Activated T-helper 2 cell treated with anti-CD3 and anti-CD28 coated beads, Interferon-gamma antibody, Interleukin-2, Interleukin-4, amounts not matched to agents 10 μg/mL and 5 μg/mL and 100 μg/mL, durations not matched to agents 14 hours and 24 hours and 36 hours (primary cell): ENCODE measurements at places on chromosomes 12 and 14. TPM values are rescaled to one million over a fixed set of nuclear protein-coding genes. Genes with fewer than 3 reads are reported as not detected.

PIK3C2G gene
- total RNA-seq = not detected in 2 replicates

TGM1 gene
- total RNA-seq = 3.4 and 4.4 TPM in 2 replicates

DNA sequence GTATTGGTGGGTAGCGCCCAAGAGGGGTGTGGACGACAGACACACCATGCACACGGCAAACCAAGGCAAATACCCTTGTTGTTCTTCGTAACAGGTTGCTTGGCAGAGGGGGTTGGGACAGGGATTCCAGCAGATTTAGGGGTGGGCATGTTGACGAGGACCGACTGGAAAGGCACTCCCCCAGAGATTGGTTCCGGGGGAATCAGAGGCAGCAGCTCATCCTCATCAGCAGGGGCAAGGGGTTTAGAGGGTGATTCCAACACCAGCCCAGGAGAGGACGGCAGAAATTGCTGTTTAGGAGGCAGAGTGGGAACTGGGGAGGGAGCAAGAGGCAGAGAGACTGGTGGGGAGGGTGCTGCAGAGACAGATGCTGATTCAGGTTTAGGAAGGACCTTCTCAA is 9.3 kb downstream of the NACA start:
- H3K36me3 ChIP-seq = peaks cover 83% of the 10 kb centered on the region
- no peak for DNase-seq
- H3K4me3 ChIP-seq = no peak overlapping the region
- H3K27ac ChIP-seq = no peak overlapping the region

CLEC2A gene
- not detected in 2 replicates for total RNA-seq

MGP gene
- not detected in 2 replicates for total RNA-seq

- DNase-seq = peak; percentile 25
- no peaks in the 10 kb centered on the region for H3K36me3 ChIP-seq
- H3K27me3 ChIP-seq = peaks cover 43% of the 10 kb centered on the region
- H3K27ac ChIP-seq = no peak within 1 kb of the TSS
- H3K4me3 ChIP-seq = peak within 1 kb of the TSS; percentile 75
- peaks cover 24% of the 10 kb centered on the region for H3K4me1 ChIP-seq
Observed at GRCh38 chr12:103495469-103496456, at the start of gene C12orf42. Gene C12orf42, minus strand, starts transcription at chr12:103495968. Its CDS starts 17,542 bp downstream, at chr12:103478426.

DNAAF2 gene
- total RNA-seq = 10.5 and 11.4 TPM in 2 replicates

DNA sequence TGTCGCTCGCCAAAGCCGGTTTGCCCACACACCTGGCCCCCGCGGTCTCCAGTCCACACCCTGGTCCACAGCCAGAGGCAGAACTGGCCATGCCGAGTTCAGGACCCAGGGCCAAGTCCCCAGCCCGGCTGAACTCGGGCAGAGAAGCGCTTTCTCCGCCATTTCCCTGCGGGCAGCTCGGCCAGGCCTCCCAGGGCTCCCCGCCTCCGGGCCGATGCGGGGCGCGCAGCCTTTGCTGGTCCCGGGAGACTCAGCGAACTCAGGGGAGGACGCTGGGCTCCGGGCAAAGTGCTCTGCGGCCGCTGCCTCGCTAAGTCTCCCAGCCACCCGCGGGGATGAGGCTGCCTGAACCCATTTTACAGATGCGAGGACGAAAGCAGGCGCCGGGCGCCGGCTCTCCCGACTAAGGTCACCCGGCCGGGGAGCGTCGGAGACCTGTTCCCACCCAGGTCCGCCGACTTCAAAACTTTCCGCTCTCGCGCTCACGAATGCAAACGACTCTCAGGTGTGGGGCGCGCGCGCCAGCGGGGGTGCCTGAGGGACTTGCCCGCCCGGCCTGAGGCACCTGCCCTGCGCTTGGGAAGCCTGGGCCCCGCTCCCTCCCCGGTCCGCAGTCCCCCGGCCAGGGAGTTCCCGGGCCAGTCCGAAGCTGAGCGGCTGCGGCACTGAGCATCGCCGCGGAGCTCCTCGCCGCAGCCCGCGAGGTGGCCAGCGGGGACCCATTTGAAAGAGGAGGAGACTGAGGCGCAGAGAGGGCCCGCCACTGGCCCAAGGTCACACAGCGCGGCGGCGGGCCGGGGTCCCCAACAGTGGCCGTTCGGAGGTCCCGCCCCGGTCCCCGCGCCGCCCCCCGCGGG is 627 bp downstream of the TESC start:
- H3K27ac ChIP-seq = no peak overlapping the region
- H3K27me3 ChIP-seq = peaks cover 21% of the 10 kb centered on the region

DNA sequence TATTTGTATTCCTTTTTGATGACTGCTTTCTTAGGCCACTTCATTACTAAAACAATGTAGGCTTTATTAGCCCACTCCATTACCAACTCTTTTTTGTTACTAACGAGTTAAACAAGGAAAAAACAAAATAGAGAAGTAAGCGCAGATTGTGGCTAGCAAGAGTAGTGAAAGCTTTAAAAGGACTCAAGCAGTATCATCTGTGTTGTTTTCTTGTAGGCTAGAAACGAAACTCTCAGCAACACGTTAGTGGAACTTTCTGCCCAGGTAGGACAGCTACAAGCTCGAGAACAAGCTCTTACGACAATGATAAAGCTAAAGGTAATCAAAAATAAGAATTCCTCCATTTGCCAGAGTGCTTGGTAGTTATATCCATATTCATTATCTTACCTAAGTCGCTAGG is 11.1 kb downstream of the CCDC62 start:
- H3K36me3 ChIP-seq = no peaks in the 10 kb centered on the region
- H3K27ac ChIP-seq = no peak overlapping the region
- H3K4me1 ChIP-seq = no peaks in the 10 kb centered on the region
- DNase-seq = no peak
- H3K27me3 ChIP-seq = no peaks in the 10 kb centered on the region

GRCh38 chr12:50398931-50399330 is 1.8 kb upstream of the LARP4 start:
- H3K27me3 ChIP-seq = peaks cover 7% of the 10 kb centered on the region
- peak overlapping the region; percentile 59 for H3K4me3 ChIP-seq
- H3K27ac ChIP-seq = peak overlapping the region; percentile 24
- H3K36me3 ChIP-seq = peaks cover 32% of the 10 kb centered on the region

FBXW8 gene
- 3.3 and 3.5 TPM in 2 replicates for total RNA-seq

AGAP2 gene
- 28.9 and 29.0 TPM in 2 replicates for total RNA-seq

DNA sequence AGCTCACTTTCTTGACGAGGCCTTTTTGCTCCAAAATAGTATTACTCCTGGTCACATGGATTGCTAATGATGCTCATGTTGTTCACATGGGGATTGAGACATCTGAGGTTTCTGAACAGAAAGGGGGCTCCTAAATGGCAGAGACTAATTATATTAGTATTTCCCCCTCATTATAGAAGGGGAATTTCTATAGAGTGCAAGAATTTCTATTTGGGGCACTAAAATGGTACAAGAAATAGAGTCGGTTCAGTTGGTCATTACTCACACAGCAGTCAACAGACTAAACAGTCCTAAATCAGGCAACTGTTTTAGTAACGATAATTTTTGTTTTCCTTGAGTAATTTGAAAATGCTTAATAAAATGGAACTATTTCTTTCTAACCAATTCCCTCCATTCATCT is 108.9 kb downstream of the DACT1 start:
- H3K27ac ChIP-seq = no peak overlapping the region
- H3K4me1 ChIP-seq = peaks cover 15% of the 10 kb centered on the region
- H3K4me3 ChIP-seq = no peak overlapping the region
- DNase-seq = no peak

DNA sequence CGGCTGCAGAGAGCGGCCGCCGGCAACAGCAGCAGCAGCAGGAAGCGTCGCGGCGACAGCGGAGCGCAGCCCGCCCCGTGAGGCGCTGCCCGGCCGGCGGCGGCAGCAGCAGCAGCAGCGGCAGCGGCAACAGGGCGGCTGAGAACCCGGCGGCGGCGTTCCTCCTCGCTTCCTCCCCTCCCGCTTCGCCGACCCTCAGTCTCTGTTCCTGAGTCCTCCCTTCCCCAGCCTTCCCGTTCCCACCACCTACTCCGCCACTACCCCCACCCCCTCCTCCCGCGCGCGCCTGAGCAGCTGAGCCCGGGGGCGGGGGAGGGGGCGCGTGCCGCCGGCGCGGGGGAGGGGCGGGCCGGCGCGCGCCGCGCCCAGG is 310 bp downstream of the BICDL1 start:
- peaks cover 42% of the 10 kb centered on the region for H3K36me3 ChIP-seq
- no peak overlapping the region for H3K27ac ChIP-seq
- H3K27me3 ChIP-seq = peaks cover 1% of the 10 kb centered on the region
- H3K4me1 ChIP-seq = peaks cover 44% of the 10 kb centered on the region
- H3K4me3 ChIP-seq = peak overlapping the region; percentile 71

GRCh38 chr12:85676816-85677749 is 159.1 kb downstream of the RASSF9 start:
- no peak for DNase-seq
- H3K27ac ChIP-seq = no peak overlapping the region
- H3K36me3 ChIP-seq = no peaks in the 10 kb centered on the region
- no peak overlapping the region for H3K4me3 ChIP-seq
- H3K27me3 ChIP-seq = no peaks in the 10 kb centered on the region

VRTN gene
- total RNA-seq = not detected in 2 replicates

DNA sequence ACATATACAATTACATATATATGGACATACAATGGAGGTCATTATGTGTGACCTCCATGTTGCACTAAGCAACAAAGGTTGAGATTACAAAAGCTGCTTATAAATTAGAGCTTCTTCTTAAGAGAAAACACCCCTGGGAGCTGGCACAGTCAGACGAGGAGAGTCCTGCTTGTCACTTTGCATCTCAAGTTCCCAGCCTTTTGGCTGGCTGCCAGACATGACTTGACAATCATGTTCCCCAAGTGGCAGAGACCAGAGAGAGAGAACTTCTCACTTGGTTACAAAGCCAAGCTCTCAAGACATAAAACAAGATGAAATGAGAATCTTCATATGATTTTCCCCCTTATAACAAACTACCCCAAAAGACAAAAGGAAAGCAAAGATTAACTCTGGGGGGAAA is 8.5 kb upstream of the SYNJ2BP start:
- DNase-seq = no peak
- H3K27me3 ChIP-seq = peaks cover 7% of the 10 kb centered on the region
- no peak overlapping the region for H3K4me3 ChIP-seq
- no peak overlapping the region for H3K27ac ChIP-seq
- no peaks in the 10 kb centered on the region for H3K36me3 ChIP-seq

NCKAP5L gene
- 5.3 and 5.7 TPM in 2 replicates for total RNA-seq

DNA sequence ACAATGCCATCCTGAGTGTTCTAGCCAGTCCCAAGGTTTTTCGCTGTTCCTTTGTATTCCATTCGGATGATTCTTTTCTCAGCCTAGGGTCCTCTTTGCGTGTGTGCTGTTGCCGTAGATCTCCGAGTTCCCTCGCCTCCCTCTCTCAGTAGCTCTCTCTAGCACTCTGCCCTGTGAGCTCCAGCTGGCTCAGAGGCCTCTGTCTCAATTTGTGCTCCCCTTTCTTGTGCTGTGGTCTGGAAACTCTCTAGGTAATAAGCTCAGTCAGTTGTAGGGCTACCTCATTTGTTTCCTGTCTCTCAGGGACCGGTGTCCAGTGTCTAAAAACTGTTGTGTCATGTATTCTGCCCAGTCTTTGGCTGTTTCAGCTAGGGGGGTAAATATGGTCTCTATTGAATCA is 179.3 kb downstream of the PCNX1 start:
- H3K36me3 ChIP-seq = peaks cover 65% of the 10 kb centered on the region
- DNase-seq = no peak
- H3K27me3 ChIP-seq = no peaks in the 10 kb centered on the region
- no peak overlapping the region for H3K4me3 ChIP-seq
- H3K27ac ChIP-seq = no peak overlapping the region
- no peaks in the 10 kb centered on the region for H3K4me1 ChIP-seq

- H3K36me3 ChIP-seq = no peaks in the 10 kb centered on the region
- no peak overlapping the region for H3K4me3 ChIP-seq
- no peak for DNase-seq
- no peak overlapping the region for H3K27ac ChIP-seq
- peaks cover 11% of the 10 kb centered on the region for H3K4me1 ChIP-seq
Observed at GRCh38 chr12:62642486-62642885, 175.9 kb downstream of the MON2 start.

KSR2 gene
- 0.05 and 0.09 TPM in 2 replicates for total RNA-seq

IFNG gene
- 46.0 and 46.3 TPM in 2 replicates for total RNA-seq

- H3K4me3 ChIP-seq = no peak overlapping the region
- no peaks in the 10 kb centered on the region for H3K27me3 ChIP-seq
- H3K27ac ChIP-seq = no peak overlapping the region
- no peak for DNase-seq
- H3K4me1 ChIP-seq = peaks cover 18% of the 10 kb centered on the region
- peaks cover 73% of the 10 kb centered on the region for H3K36me3 ChIP-seq
Observed at GRCh38 chr12:14937689-14938088, 648 bp downstream of the ERP27 start.

EXOC3L4 gene
- total RNA-seq = not detected in 2 replicates

- peaks cover 1% of the 10 kb centered on the region for H3K27me3 ChIP-seq
- H3K27ac ChIP-seq = no peak overlapping the region
- H3K36me3 ChIP-seq = no peaks in the 10 kb centered on the region
- no peaks in the 10 kb centered on the region for H3K4me1 ChIP-seq
- H3K4me3 ChIP-seq = no peak overlapping the region
Observed at GRCh38 chr12:43861015-43861839, 25.3 kb downstream of the TMEM117 start.

GRCh38 chr12:130920723-130921381 is 32.9 kb upstream of the ADGRD1 start:
- no peaks in the 10 kb centered on the region for H3K36me3 ChIP-seq
- H3K27me3 ChIP-seq = peaks cover 30% of the 10 kb centered on the region
- DNase-seq = no peak
- no peak overlapping the region for H3K4me3 ChIP-seq
- H3K4me1 ChIP-seq = no peaks in the 10 kb centered on the region

- no peak for DNase-seq
- no peaks in the 10 kb centered on the region for H3K36me3 ChIP-seq
- no peak overlapping the region for H3K27ac ChIP-seq
- peaks cover 13% of the 10 kb centered on the region for H3K4me1 ChIP-seq
- H3K27me3 ChIP-seq = peaks cover 1% of the 10 kb centered on the region
Observed at GRCh38 chr14:61213191-61213621, 67.9 kb downstream of the TMEM30B start.

GRIP1 gene
- total RNA-seq = not detected in 2 replicates

- peaks cover 10% of the 10 kb centered on the region for H3K4me1 ChIP-seq
- DNase-seq = no peak
- H3K4me3 ChIP-seq = no peak overlapping the region
- H3K36me3 ChIP-seq = no peaks in the 10 kb centered on the region
Observed at GRCh38 chr14:31037709-31038221, 11.6 kb upstream of the STRN3 start.

IL31 gene
- total RNA-seq = 54.3 and 55.9 TPM in 2 replicates

EMC9 gene
- total RNA-seq = 26.4 and 30.4 TPM in 2 replicates
